ENCODE measurements at places on chromosomes 4 and X.

- no peak for DNase-seq
Measured at GRCh38 chr4:87024201-87024600, 89.4 kb downstream of the AFF1 start.

DNA sequence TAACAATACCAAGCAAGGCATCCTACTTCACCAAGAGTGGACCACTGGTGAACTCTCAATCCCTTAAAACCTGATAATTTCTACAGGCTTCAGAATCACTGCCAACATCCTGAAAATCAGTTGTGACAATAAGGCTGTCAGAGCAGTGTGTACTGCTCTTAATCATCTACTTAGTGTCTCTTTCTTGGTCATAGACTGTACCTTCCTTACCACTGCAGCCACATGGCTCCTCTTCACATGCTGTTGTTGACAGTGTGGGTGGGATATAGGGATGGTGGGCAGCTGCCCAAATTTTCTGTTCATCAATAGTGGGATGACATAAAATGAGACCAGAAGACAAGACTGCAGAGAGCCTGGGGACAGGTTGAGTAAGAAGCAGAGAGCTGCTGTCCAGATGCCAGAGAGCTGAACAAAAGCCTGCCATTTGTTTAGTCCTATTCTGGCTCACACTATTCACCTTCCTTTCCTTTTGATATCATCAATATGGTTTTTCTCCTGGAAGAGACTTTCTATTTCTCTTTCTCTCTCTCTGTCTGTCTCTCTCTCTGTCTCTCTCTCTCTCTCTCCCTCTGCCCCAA lies 178.9 kb downstream of the MGST2 start:
- no peak for DNase-seq

GRCh38 chr4:78460368-78460767 lies 91.2 kb upstream of the ANXA3 start:
- no peak for DNase-seq

GRCh38 chr4:185263419-185263818 lies 54.0 kb downstream of the SNX25 start:
- DNase-seq = no peak

GRCh38 chrX:11355259-11355909 lies 62.2 kb downstream of the AMELX start:
- no peak for DNase-seq

DNA sequence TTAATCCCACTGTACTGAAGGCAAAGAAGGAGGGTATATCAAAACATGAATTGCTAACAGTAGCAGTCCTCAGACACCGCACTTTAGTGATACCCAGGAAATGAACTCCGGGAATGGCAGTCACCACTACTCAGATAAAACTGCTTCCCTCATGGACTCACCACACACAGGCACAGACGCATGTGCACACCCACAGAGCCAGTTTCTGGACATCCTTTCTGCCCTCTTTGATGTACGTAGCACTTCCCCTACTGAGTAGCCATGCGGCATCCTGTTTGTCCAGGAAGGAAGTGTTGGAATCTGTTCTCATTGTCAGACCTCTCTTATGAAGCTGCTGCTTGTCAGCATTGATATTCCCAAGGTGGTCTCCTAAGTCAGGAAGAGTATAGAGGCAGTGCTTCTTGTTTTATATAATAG lies 95.7 kb downstream of the DCLK2 start:
- no peak for DNase-seq

- DNase-seq = no peak
Measured at GRCh38 chr4:121358473-121358872, 22.3 kb downstream of the QRFPR start.

- no peak for DNase-seq
Measured at GRCh38 chrX:74450803-74451449, 29.6 kb downstream of the SLC16A2 start.

DNA sequence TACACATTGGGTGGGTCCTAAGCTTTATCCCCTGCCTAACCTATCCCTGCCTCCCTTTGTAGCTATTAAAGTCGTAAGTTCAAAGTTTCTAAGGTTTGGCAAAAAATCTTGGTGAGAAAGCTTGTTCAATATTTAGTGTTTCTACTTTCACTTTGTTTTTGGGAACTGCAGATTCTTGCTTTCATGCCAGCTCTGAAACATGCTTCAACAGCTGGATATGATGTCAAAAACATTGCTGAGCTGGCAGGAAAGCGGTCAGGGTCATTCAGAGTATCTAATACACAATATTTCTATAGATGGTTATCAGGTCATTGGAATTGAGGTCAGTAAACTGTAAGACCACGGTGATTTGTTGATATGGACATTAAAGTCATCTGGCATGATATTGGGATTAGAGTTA lies 19.7 kb downstream of the CENPI start:
- no peak for DNase-seq

DNA sequence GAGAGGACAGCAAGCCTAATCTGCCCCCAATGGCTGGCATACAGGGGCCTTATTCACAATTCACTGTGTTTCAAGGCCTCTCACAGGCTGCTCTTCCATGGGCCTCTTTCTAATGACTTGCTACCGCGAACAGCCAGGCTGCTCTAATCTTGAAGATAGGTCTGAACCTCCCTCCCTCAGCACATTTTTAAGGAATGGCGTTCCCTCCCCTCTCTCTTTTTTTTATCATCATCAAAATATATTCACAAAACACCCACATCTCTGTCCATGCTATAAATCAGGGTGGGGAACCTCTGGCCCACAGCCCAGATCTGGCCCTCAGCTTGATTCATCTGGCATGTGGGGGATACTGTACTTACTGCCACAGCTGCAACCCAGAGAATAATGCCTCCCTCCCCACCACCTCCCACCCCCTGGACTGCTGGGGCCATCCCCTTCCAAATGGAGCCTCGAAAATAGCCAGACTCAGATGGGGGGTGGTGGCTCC lies 76.2 kb upstream of the PLAC1 start:
- DNase-seq = no peak

DNA sequence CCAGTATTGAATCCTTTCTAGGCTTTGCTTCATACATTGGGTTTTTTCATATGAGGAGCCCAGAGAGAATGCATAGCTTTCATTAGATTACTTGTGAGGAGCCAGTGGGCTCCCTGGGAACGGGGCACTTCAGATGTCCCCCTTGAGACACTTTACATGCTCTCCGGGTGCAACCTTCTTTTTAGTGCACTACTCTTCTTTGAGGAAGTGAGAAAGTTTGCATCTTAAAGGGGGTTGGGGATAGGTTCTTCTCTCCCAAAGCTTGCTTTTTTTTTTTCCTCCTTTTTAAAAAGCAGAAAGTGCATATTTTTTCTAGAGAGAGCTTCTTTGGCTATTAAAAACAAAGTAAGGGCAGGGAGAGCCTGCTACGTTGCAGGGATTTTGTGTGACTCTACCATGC lies 4.3 kb downstream of the HADH start:
- no peak for DNase-seq

GRCh38 chrX:38864165-38864564 lies 62.9 kb downstream of the MID1IP1 start:
- no peak for DNase-seq

- DNase-seq = peak; percentile 12
Measured at GRCh38 chr4:63348735-63349673, 1060.2 kb downstream of the TECRL start.

DNA sequence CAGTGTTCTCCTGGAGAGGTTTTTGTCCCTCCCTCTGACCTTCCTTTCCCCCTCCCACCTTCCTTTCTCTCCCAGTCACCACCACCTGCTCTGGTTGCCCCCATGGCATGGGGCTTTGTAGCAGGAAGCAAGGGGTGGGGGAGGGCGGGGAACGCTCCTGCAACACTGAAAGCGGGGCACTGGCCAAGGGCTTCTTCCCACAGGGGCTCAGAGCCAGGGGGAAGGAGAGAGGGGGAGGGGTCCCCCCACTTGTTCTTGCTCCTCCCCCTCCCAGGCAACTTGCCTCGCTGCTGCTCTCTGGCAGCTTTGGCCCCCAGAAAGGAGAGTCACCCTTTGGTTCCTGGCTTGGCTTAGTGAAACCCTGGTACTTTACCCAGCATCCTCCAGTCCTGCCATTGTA lies 48.4 kb downstream of the BCORL1 start:
- DNase-seq = no peak

- DNase-seq = no peak
Measured at GRCh38 chr4:122903766-122904288, 18.6 kb downstream of the NUDT6 start.

DNA sequence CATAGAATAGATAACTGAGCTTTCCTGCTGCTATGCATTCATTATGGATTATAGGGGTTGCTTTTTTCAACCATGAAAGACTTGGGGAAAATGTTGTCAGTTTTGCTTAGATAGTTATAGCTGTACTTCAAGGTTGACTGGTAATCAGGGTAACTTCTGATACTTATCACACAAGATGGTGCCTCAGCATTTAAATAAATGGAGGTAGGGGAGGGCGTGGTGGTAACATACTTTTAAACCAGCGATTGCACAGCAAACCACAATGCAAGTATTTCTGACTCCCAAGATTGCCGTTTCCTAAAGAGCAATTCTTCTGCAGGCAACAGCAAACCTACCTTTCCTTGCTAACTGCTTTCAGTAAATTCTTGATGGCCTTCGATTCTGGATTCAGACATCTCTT lies 1.3 kb downstream of the CXCL10 start:
- DNase-seq = no peak

DNA sequence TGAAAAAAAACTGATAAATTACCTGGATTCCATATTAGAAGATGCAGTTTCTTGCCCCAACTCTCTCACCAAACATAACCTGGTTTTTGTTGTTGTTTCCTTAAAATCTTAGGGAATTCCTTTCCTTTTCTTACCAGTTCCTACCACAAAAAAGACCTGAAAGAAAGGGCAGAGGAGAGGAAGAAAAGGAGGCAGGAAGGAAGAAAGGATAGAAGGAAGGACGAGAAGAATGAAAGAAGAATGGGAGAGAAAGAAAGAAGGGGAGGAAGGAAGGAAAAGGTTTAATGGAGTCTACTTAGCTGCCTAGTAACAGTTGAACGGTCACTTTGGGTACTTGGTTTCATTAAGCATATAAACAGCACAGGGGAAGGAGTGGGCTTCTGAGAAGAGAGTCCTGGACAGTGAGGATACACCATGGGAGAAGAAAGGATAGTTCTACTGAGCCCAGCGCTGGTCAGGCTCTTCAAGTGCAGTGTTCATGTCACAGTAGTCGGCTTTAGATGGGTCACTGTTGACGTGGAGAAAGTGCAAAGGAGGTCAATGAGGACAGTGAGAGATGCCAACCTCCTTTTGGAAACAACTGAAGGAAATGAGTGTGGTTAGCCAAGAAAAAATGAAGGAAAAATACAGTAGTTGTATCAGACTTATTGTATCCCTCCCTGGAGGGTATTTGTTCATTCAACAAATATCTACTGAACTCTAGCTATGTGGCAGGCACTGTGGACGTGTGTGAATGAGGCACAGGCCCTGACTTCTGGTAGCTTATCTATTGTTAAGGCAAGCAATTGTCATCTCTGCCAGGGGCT lies 1.1 kb upstream of the CHIC2 start:
- DNase-seq = no peak

DNA sequence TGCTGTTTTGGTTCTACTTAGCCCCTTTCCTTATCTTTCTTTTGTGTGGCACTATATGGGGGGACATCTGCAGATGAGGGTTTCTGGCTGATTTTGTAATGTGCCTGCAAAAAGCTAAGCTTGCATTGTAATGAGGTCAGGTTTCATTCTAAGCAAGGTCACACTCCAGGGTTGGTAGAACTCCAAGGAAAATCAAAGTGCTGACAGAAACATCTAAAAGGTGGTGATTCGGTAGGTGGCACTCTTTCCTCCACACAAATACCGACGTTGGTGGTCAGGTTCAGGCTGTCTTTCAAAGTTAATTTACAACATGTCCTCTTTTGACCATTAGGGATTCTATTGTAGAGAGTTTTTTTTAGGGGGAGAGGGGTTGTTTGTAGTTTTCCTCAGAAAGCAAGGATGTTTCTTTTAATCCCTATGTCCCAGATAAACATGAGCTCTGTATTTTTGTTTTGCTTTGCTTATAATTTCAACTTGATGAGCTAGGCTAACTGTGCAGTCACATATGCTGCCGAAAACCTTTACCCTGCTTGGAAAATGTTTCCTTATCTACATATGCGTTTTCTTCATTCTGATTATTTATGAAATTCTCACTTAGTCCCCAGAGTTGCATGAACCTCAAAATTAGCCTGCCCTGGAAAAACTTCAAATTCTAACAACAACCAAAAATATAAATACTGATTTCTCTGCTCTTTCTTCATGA lies 434.2 kb downstream of the PPARGC1A start:
- no peak for DNase-seq

DNA sequence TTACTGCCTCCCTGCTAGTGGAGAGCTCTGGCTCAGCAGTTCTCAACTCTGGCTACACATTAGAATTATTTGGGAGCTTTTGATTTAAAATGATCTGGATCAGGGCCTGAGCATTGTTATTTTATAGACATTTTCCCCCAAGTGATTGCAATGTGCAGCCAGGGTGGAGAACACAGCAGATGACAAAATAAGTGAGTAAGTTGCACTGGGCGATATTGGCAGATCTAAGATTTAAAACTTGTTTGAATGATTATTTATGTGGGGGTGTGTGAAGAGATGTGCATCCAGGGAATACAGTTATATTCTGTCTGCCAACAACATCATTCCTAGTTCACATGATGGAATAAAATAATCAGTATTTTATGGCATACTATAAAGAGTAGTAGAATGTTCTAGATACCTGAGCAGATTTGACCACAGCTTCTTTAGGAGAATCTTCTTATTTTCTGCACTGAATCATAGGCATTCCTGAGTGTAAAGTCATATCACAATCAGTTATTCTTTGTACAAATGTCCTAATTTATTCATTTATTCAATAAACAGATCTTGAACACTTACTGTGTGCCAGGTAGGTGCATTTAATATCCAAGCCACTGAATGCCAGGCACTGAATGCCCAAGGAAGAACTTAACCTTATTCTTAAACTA lies 123.9 kb downstream of the UCHL1 start:
- DNase-seq = no peak

- peak; percentile 55 for DNase-seq
Measured at GRCh38 chr4:125316791-125317524, 2.2 kb downstream of the FAT4 start.

- no peak for DNase-seq
Measured at GRCh38 chr4:11019451-11020240, 335.1 kb upstream of the CLNK start.

- DNase-seq = peak; percentile 48
Measured at GRCh38 chrX:16771483-16772398, 14.5 kb upstream of the TXLNG start.

- DNase-seq = no peak
Measured at GRCh38 chr4:109472343-109472761, 38.7 kb downstream of the SEC24B start.

DNA sequence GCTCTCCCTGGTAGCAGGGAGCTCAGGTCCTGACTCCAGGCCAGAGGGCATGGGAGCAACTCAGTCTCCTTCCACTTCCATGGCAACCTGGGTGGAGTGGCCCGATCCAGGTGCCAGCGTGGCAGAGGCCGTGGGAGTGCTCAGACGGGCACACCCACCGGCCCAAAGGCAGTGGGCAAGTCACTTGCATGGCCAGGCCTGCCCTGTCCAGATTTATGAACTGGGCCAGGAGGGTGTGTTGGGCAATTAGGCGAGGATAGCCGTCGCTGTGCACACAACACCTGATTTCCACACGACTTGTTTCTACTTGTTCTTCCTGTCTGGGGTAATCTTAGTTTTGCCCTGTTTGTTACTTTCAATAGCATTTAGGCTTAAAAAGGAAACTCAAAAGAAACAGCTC lies 55.5 kb upstream of the NYX start:
- DNase-seq = no peak

Data from D341Med (cell line).